Prostate gland (tissue), 2 donors: ENCODE measurements at places on chromosomes 1 and 21. TPM values are rescaled to one million over a fixed set of nuclear protein-coding genes. Genes with fewer than 3 reads are reported as not detected.

GRCh38 chr1:230326971-230327891, 98.9 kb downstream of the PGBD5 start:
- no peak overlapping the region for H3K4me3 ChIP-seq
- no peak overlapping the region for H3K27ac ChIP-seq
- no peaks in the 10 kb centered on the region for H3K27me3 ChIP-seq
- no peaks in the 10 kb centered on the region for H3K4me1 ChIP-seq

- H3K4me3 ChIP-seq: no peak overlapping the region
- DNase-seq: no peak
- no peaks in the 10 kb centered on the region for H3K36me3 ChIP-seq
- no peaks in the 10 kb centered on the region for H3K27me3 ChIP-seq
Observed at GRCh38 chr1:243287652-243288051, 31.8 kb downstream of the SDCCAG8 start.

DNA sequence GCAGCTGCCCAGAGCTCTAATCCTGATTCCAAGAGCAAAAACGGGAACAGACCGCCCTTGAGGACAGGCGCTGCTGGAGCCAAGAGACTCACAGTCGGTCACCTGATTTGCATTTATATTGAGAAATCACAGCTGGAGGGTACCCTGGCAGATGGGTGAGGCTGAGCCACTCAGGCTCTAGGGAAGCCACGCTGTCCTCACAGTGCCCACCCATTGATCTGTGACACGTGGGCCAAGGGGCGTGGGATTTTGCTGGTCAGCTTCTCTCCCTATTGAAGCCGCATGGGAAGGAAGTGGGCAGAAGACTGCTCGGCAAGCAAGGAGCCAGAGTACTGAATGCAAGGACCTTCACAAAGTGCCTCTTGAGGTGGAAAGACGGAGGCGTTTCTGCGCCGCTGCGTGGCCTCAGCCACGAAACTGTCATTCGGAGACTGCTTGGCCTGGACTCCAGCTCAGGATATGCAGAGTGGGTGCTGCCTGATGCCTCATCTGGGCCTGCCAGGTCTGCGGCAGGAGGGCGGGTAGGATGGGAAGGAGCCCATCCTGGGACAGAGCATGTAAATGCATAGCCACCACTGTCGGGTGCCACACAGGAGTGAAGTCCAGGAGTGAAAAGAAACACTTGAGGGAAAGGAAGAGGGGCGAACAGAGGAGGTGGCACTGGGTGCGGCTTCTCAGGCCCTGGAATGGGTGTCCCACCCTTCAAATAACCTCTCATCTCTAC, 139.8 kb downstream of the PGBD5 start:
- H3K4me3 ChIP-seq: no peak overlapping the region
- no peak overlapping the region for H3K27ac ChIP-seq
- H3K4me1 ChIP-seq: no peaks in the 10 kb centered on the region
- H3K36me3 ChIP-seq: no peaks in the 10 kb centered on the region

GRCh38 chr1:94143173-94143808, 22.3 kb upstream of the ABCA4 start:
- no peak overlapping the region for H3K27ac ChIP-seq
- H3K4me1 ChIP-seq: no peaks in the 10 kb centered on the region
- no peaks in the 10 kb centered on the region for H3K27me3 ChIP-seq
- no peak for DNase-seq

The PTPN7 gene
- total RNA-seq: 0.73 TPM

The NPR1 gene
- total RNA-seq: 2.9 TPM

DNA sequence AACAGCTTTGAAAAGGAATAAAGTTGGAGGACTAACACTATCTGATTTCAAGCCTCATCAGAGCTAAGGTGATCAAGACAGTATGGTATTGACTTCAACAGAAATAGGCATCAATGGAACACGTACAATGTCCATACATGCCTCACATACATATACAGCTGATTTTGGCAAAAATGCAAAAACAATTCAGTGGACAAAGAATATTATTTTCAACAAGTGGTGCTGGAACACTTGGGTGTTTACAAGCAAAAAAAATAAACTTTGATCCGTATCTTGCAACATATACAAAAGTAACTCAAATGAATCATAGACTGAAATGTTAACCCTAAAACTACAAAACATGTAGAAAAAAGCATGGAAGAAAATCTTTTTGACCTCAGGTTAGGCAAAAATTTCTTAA, 141.9 kb upstream of the ZC3H11B start:
- H3K4me3 ChIP-seq: no peak overlapping the region
- DNase-seq: no peak
- H3K36me3 ChIP-seq: no peaks in the 10 kb centered on the region

The ASTN1 gene
- 0.23 TPM for total RNA-seq

- no peaks in the 10 kb centered on the region for H3K27me3 ChIP-seq
- no peaks in the 10 kb centered on the region for H3K36me3 ChIP-seq
- H3K4me3 ChIP-seq: no peak overlapping the region
- H3K4me1 ChIP-seq: no peaks in the 10 kb centered on the region
- no peak for DNase-seq
Observed at GRCh38 chr1:198232378-198232777, 75.6 kb downstream of the NEK7 start.

GRCh38 chr1:226882631-226883409, 12.4 kb downstream of the PSEN2 start:
- H3K27me3 ChIP-seq: no peaks in the 10 kb centered on the region
- peak overlapping the region; percentile 3 for H3K4me3 ChIP-seq
- H3K36me3 ChIP-seq: no peaks in the 10 kb centered on the region
- no peak for DNase-seq
- H3K4me1 ChIP-seq: peaks cover 20% of the 10 kb centered on the region

DNA sequence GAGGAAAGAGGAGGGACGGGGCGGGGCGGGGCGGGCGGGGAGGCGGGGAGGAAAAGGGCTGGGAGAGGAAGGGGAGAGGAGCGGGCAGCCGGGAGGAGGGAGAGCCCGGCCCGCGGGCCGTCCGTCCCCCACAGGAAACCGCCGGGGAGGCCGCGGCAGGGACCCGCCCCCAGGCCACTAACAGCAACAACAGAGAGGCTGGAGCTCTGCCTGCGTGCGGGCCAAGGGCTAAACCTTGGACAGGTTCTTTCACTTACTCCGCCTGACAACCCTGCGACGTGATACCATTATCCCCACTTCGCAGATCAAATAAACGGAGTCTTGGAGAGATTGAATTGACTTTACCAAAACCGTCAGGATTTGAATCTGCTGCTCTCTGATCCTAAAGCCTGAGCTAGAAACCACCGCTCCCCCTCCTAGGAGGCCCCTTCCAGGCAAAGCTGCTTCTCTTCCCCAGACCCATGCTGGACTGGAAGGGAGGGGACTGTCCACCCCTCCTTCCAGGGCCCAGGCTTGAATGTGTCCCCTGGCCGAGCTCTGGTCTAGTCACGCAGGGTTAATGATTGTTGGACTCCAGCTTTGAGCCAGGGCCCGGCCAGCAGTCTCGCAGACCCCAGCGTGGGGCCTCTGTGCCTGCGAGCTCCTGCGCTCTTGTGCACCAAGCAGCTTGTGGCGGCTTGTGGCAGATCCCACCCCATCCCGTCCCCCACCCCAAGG, at the start of gene EVA1B:
Gene EVA1B (minus strand): TSS at position 10 of the 717 bp plus-strand sequence. CDS start 608 bp downstream, outside the sequence.
- no peaks in the 10 kb centered on the region for H3K27me3 ChIP-seq
- H3K4me3 ChIP-seq: peak within 1 kb of the TSS; percentile 65
- H3K27ac ChIP-seq: peak within 1 kb of the TSS; percentile 90
- H3K4me1 ChIP-seq: no peaks in the 10 kb centered on the region

- no peak overlapping the region for H3K27ac ChIP-seq
- H3K36me3 ChIP-seq: no peaks in the 10 kb centered on the region
- H3K4me3 ChIP-seq: no peak overlapping the region
- H3K27me3 ChIP-seq: no peaks in the 10 kb centered on the region
- DNase-seq: no peak
Observed at GRCh38 chr1:240468656-240469055, 143.3 kb downstream of the GREM2 start.

The OR2T35 gene
- not detected for total RNA-seq

GRCh38 chr1:84795966-84796600, 96.9 kb downstream of the LPAR3 start:
- H3K27ac ChIP-seq: no peak overlapping the region
- no peaks in the 10 kb centered on the region for H3K36me3 ChIP-seq

GRCh38 chr1:178361847-178362246, 134.9 kb downstream of the CLEC20A start:
- DNase-seq: no peak
- no peak overlapping the region for H3K27ac ChIP-seq
- no peaks in the 10 kb centered on the region for H3K27me3 ChIP-seq
- H3K4me3 ChIP-seq: no peak overlapping the region
- no peaks in the 10 kb centered on the region for H3K4me1 ChIP-seq
- H3K36me3 ChIP-seq: no peaks in the 10 kb centered on the region

The SLC44A5 gene
- 0.57 TPM for total RNA-seq

The DMRTA2 gene
- not detected for total RNA-seq

DNA sequence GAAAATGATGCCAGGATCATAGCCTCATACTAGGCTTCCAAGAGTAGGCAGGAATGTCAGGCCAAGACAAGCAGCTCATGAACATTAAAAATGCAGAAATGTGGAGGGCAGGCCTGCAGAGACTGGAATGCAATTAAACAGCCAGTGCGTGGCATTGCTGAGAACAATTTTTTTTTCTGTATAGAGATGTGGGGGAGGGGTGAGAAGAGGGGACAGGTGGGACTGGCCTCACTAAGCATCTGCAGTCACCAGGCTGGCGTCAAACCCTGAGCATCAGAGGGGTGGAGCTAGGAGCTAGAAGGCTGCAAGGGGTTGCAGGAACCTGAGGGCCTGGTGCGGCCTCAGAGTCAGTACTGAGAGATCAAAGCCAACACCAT, 114.1 kb downstream of the TNR start:
- H3K36me3 ChIP-seq: no peaks in the 10 kb centered on the region
- no peak for DNase-seq
- H3K4me3 ChIP-seq: no peak overlapping the region
- H3K27me3 ChIP-seq: no peaks in the 10 kb centered on the region

DNA sequence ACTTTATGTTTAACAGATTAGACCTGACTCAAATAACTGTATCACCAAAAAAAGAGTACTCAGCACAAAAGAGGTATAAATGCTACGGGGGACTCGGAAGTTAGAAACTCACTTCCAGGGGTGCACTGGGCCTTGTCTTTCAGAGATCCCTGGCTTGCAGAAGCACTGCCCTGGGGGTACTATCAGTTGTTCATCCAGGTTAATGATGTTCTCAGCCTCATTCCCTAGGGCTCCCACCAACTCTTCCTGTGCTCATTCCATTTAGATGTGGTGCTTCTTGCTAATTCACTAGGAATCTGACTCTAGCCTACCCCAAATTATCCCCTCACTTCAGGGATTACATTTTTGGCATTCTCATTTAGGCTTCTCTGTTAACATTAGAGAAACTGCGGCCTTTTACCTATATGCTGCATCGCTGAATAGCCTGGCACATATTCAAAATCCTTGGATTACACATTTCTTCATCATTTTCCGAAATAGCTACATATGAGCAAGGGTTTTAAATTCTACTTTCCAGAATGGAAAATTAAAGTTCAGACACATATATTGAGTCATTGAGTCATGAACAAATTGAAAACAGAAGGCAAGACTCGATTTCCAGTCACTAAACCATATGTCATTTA, 338.5 kb downstream of the KCTD3 start:
- no peak overlapping the region for H3K27ac ChIP-seq
- no peak overlapping the region for H3K4me3 ChIP-seq
- no peaks in the 10 kb centered on the region for H3K36me3 ChIP-seq
- no peaks in the 10 kb centered on the region for H3K4me1 ChIP-seq
- DNase-seq: no peak

GRCh38 chr1:10383630-10384029, 15.2 kb upstream of the PGD start:
- H3K27me3 ChIP-seq: no peaks in the 10 kb centered on the region
- no peaks in the 10 kb centered on the region for H3K36me3 ChIP-seq
- no peak overlapping the region for H3K4me3 ChIP-seq

The IGSF9 gene
- total RNA-seq: 7.6 TPM

The INAVA gene
- 7.4 TPM for total RNA-seq

The CNR2 gene
- total RNA-seq: not detected

- H3K27ac ChIP-seq: no peak overlapping the region
- no peak for DNase-seq
- no peaks in the 10 kb centered on the region for H3K4me1 ChIP-seq
- H3K36me3 ChIP-seq: no peaks in the 10 kb centered on the region
- no peak overlapping the region for H3K4me3 ChIP-seq
Observed at GRCh38 chr1:168742994-168743650, 14.1 kb upstream of the DPT start.

The C1orf21 gene
- total RNA-seq: 79.3 TPM

DNA sequence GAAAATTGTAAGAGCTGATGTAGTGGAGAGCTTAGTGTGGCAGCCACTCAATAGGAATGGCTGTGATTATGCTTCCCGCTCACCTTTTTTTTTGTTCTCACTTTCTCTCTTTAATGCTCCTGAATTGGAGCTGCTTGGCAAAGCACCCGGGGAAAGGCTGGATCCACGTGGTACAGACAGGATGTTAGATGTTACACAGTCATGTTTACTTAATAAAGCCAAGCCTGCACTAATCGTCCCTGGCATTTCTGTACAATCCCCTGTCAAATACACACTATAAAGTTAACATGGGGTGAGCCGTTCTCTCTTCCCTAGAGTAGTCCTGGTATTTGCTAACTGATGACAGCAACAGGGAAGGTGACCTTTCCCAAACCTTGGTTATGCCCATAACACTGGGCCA, 187.8 kb downstream of the ZSCAN20 start:
- H3K4me1 ChIP-seq: no peaks in the 10 kb centered on the region
- H3K36me3 ChIP-seq: no peaks in the 10 kb centered on the region
- H3K27ac ChIP-seq: peak overlapping the region; percentile 66
